AG04449 (cell line): ENCODE measurements at places on chromosomes 4 and X.

- DNase-seq, result no peak
Measured at GRCh38 chrX:72314881-72315280, 9.2 kb upstream of the CITED1 start.

GRCh38 chr4:26713563-26714151, 129.8 kb downstream of the TBC1D19 start:
- DNase-seq, result no peak

- DNase-seq, result no peak
Measured at GRCh38 chrX:74085642-74086236, 218.2 kb upstream of the ZCCHC13 start.

GRCh38 chr4:46856333-46856732, 52.7 kb downstream of the COX7B2 start:
- DNase-seq, result no peak

DNA sequence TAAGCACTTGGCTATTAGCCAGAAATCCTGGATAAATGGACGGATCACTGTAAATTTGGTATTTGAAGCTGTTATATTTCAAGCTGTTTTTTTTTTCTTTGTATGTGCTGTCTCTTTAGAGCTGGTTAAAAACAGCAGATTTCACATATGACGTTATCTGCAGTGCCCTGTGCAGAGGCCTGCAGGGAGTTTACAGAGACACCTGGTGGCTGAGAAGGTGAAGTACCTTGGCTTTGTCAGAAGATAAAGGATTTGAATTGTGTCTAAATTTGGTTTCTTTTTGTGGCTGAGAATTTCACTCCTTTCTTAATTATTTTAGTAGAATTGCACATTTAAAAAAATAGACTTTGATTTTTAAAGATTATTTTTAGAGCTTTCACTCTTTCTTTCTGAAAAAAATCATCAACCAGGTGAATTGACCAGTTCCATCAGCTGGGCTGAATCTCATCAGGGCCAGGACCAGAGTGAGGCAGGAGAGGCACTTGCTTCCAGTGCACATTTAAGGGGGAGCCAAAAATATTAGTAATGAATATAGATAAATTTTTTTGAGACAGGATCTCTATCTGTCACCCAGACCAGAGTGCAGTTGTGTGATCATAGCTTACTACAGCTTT, 9.6 kb upstream of the CHRNA9 start:
- no peak for DNase-seq

- DNase-seq, result no peak
Measured at GRCh38 chr4:121842862-121843261, 19.2 kb upstream of the CCNA2 start.

- no peak for DNase-seq
Measured at GRCh38 chrX:138886769-138887168, 175.3 kb upstream of the FGF13 start.

- no peak for DNase-seq
Measured at GRCh38 chr4:57989430-57989829, 879.2 kb upstream of the IGFBP7 start.

DNA sequence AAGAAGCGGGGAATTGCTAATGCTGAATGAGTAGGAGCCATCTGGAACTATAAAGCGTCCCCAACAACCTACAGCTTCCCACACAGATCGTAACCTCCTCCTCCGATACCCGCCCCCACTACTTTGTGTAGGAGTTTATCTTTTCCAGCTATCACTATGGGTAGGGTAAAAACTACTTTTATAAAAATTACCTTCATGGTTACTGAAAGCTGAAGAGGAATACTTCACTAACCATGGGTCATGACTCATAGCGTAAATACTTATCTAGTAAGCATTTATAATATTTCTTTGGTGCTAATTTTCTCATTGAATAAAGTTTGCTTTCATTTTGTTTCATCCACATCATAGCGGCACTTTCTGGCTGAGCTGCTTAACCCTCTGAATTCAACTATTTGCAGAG, 79.4 kb upstream of the TNIP3 start:
- no peak for DNase-seq

GRCh38 chr4:19438233-19438632, 813.5 kb upstream of the SLIT2 start:
- DNase-seq, result peak; percentile 12

DNA sequence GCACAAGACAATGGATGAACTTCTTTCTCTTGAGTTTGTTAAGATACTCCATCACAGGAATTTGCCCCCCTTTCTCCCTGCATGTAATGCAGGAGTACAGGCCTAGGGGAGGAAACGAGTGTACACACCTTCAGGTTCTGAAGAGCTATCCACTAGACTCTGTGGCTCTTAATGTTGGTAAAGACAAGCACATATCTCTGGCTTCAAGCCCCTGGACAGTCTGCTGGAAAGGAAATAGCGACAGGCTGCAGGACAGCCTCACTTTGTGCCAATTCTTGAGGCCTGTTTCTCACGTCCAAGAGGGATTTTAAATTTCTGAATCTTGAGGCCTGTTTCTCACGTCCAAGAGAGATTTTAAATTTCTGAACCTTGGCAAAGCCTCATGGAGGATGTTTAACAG, 87.1 kb downstream of the RLIM start:
- no peak for DNase-seq

- DNase-seq, result peak; percentile 90
Measured at GRCh38 chr4:86594559-86595425, 677 bp downstream of the PTPN13 start.

GRCh38 chr4:73864961-73865360, 4.2 kb upstream of the CXCL1 start:
- DNase-seq, result no peak

GRCh38 chr4:116638592-116638991, 446.8 kb downstream of the TRAM1L1 start:
- no peak for DNase-seq

- no peak for DNase-seq
Measured at GRCh38 chrX:101080326-101081124, 1.8 kb downstream of the TMEM35A start.

DNA sequence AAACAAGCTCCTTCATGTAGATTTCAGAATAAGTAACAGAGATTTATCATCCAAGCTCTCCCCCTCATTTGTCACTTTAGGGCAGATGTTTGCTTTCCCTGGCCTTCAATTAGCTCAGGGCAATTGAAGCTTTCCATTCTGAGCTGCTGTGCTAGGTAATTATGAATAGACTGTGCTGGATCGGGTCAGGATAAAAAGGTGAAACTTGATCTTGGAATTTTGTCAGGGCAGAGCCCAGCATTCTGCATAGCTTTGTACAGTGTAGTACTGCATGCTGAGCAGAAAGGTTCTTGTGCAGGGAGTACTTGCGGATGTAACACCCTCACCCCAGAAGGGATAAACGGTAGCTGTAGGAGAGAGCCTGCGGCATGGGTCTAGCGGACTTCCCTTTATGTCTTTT, 64.0 kb upstream of the CLDN34 start:
- no peak for DNase-seq

GRCh38 chr4:188778905-188779304, 639.7 kb downstream of the TRIML1 start:
- no peak for DNase-seq

DNA sequence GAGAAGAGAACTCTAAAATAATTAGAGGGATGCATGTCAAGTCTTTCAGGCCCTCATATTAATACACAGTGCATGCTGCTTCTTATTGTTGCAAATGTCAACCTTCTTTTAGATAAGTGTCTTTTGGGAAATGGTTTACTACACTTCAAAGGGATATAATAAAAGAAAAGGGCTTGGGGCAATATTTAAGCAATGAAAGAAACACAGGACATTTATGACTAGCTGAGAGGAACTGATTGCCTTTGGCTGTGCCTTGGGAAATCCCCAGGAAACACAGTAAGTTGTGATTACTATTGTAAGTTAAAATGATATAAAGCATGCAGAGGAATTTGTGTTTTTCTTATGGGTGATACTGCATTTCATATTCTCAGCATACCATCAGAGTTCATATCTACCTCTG, 1036.2 kb upstream of the GRID2 start:
- DNase-seq, result no peak

GRCh38 chr4:16225167-16225862, 956 bp downstream of the TAPT1 start:
- DNase-seq, result no peak

DNA sequence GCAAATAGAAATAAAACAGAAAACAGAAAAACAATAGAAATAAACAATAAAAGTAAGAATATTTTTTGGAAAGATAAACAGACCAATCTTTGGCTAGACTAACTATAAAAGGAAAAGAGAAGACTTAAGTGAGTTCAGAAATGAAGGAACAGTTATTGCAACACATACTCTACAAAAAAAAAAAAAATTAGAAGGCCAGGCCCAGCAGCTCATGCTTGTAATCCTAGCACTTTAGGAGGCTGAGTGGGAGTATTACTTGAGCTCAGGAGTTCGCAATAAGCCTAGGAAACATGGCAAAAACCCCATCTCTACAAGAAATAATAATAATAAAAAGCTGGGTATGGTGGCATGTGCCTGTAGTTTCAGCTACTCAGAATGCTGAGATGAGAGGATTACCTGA, 336.7 kb downstream of the DTHD1 start:
- no peak for DNase-seq

GRCh38 chrX:107451731-107452130, 2.3 kb downstream of the FRMPD3 start:
- DNase-seq, result no peak

GRCh38 chr4:109128589-109128988, 173.9 kb downstream of the COL25A1 start:
- no peak for DNase-seq
